CD14-positive monocyte (primary cell): ENCODE measurements at places on chromosomes 1 and 21.
A peak's percentile ranks its signal among the peaks of the same experiment; 100 is the strongest.

DNA sequence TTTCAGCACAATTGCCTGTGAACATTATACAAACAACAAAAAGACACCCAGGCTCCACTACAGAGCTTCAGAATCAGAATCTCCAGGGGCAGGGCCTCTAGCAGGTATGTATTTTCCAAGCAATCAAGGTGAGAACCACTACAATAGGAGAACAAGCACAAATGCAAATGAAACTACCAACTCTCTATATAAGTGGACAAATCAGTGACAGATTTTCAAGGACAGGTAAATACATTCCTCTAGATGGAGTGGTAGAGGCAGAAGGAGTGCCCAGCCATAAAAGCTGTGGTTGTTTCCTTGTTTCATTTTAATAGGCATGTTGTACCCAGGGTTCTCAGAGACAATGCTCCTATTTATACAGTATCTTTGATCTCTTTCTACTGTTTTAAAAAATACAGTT, 20.1 kb upstream of the CCDC17 start:
- no peak for DNase-seq

DNA sequence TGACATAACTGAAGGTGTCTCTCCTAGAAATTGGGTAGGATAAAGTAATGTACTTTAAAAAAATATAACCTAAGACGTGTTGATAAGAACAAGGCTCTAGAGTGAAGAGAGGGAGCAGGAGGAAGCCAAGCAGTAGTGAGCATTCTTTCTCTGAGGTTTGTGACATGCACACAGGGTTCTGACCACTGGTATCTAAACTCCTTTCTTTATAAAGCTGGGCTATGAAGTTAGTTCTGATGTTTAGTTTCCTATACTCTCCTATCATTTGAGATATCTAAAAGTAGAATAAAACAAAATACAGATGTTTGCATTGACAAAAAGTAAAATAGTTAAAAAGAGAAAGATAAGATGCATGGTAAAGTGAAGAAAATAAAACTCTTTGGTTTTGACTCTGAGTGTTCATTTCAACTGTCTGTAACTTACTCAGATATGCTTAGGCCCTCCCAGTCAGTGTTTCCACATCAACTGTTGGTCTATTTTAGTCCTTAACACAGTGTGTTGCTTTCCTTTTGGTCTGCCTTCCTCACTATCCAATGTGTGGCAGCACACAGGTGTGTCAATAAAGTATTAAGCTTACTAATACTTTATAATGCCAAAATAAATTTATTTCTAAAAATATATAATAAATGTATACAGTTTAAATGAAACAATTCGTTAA, 543.5 kb downstream of the PTPRC start:
- DNase-seq = no peak

- no peak for DNase-seq
Measured at GRCh38 chr1:74824497-74825107, 91.7 kb downstream of the TYW3 start.

DNA sequence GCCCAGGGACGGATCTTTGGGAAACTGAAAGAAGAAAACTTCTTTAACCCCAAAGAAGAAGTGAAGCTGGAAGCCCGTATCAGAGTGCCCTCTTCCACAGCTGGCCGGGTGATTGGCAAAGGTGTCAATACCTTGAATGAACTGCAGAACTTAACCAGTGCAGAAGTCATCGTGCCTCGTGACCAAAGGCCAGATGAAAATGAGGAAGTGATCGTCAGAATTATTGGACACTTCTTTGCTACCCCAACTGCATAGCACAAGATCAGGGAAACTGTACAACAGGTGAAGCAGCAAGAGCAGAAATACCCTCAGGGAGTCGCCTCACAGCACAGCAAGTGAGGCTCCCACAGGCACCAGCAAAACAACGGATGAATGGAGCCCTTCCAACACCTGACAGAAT, 114.0 kb downstream of the NBPF12 start:
- no peak for DNase-seq

- no peak for DNase-seq
Measured at GRCh38 chr1:216576234-216576937, 146.8 kb downstream of the ESRRG start.

GRCh38 chr1:145845514-145846161, at the start of gene NUDT17:
Gene NUDT17 (plus strand): TSS chr1:145845630. CDS start chr1:145845641, 11 bp downstream.
- DNase-seq = peak; percentile 71

DNA sequence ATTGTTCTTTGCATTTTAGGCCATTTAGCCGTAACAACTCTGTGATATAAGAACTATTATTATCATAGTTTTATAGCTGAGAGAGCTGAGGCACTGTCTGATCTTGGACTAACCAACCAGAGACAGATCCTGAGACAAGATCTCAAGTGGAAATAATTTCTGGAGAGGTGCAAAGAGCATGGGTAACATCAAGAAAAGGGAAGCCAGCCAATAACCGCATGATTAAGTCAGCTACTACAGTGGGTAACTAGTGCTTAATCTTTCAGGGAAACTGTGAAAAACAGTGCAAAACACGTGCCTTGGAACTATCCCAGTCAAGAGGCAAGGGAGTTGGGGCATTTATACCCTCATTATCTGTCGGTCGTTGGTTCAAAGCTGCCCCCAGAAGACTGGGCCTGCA, 105.8 kb downstream of the OMA1 start:
- DNase-seq = no peak

DNA sequence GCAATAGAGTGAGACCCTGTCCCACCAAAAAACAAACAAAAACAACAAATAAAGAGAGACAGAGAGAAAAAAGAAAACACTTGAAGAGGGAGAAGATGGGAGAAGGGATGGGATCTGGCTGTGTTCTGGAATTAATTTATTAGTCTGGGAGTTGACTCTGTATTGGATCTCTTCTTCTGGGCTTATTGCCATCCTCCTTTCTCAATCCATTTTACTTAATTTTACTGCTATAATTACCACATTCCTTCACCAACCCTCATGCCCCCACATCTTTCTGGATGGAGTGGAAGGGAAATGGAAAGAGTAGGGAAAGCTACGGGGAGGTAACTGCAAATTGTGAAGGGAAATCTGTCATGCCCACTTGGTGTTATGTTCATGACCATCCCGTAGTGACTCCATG, 42.9 kb downstream of the FMN2 start:
- DNase-seq = no peak

GRCh38 chr1:51624855-51625254, 8.0 kb downstream of the OSBPL9 start:
- DNase-seq = no peak
